ENCODE measurements at places on chromosomes 7 and 10.

DNA sequence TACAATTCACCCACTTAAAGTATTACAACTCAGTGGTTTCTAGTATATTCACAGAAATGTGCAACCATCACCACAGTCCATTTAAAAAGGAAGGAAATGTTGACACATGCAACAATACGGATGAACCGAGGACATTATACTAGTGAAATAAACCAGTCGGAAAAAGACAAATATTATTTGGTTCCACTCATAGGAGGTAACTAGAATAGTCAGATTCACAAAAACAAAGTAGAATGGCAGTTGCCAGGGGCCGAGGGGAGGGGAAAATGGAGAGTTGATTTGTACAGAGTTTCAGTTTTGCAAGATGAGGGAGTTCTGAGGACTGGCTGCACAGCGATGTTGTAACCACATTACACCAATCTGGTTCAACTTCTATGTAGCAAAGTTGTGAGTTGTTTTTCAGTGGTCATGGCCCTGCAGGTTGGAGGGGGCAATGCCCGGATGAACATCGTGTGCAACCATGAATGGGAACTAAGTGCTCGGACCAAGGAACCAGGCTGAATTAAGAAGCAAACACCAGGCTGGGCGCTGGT is 17.6 kb upstream of the TNPO3 start:
- DNase-seq, result no peak

DNA sequence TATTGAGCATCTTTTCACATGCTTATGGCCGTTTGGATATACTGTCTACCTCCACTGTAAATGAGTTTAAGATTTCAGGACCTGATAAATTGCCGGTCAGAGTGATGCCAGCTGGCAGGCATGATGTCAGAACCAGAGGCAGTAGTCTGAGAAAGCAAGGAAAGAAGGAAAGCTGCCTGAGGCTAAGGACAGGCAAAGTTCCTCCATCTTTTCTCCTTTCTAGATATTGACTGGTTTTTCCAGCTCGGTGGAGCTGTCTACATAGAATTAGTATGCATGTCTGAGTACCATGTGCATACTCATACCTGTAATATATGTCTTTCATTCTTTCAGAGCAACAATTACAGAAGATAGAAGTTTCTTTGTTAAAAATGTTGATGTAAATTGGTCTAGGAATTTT is 52.3 kb downstream of the CDCA7L start:
- DNase-seq, result no peak

DNA sequence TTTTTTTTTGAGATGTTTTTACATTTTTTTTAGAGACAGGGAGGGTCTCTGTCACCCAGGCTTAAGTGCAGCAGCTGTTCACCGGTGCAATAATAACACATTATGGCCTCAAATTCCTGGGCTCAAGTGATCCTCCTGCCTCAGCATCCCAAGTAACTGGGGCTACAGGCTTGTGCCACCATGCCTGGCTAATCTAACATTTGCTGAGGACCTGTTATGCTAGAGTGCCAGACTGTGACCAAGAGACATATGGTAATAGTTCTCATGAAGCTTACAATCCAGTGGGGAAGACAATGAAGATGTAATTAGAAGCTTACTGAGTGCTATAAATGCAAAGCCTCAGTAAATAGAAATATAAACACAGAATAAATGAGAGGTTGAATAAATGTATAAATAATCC is 17.6 kb upstream of the ORC5 start:
- no peak for DNase-seq

GRCh38 chr7:114813624-114814023 is 108.3 kb upstream of the MDFIC start:
- DNase-seq, result no peak

Measured in stimulated activated CD8-positive, alpha-beta memory T cell treated with anti-CD3 and anti-CD28 coated beads, Interleukin-15, amount 100 ng/mL, for 1 hour (primary cell).